ENCODE measurements at places on chromosomes 5 and 9. TPM values are rescaled to one million over a fixed set of nuclear protein-coding genes. Genes with fewer than 3 reads are reported as not detected.

- DNase-seq: no peak
These were observed 19.2 kb downstream of the FAM240B start for GRCh38 chr9:38700695-38701094.

GRCh38 chr9:73573235-73573634 is 421.6 kb downstream of the ANXA1 start:
- DNase-seq: no peak

DNA sequence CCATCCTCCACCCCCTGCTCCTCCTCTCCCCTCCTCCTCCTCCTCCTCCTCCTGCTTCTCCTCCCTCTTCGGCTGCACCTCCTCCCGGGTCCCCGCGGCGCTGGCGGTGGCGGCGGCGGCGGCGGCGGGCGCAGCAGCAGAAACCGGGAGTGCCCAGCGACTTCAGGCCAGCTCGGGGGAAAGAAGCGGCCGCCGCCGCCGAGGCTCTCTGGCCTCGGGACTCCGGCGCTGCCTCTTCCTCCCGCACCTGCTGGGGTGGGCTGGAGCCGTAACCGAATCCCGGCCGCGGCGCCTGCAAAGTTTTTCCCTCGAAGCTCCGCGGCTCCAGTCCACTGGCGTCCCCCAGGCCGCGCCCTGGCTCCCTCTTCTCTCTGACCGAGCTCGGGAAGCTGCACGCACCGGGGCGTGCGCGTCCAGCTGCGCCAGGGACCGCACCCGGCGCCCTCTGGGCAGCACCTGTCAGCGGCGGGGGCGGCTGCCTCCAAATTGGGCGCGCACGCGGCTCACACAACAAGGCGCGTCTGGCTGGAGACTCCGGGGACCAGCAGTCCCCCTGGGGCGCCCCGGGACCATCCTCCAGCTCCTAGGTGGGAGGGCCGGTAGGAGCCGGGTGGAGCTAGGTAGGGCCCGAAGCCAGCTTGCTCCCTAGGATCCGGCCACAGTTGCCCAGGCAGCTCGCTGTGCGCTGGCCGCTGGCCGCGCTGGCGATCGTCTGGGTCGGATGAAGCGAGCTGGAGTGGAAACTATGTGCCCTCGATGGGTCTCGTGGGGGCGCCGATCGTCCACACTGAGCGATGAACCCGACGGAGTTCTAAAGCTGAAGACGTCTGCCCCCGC is at the start of gene MCTP1:
TSS of gene MCTP1 (minus strand) at position 523 of the 837 bp plus-strand sequence.
- DNase-seq: peak; percentile 59

DNA sequence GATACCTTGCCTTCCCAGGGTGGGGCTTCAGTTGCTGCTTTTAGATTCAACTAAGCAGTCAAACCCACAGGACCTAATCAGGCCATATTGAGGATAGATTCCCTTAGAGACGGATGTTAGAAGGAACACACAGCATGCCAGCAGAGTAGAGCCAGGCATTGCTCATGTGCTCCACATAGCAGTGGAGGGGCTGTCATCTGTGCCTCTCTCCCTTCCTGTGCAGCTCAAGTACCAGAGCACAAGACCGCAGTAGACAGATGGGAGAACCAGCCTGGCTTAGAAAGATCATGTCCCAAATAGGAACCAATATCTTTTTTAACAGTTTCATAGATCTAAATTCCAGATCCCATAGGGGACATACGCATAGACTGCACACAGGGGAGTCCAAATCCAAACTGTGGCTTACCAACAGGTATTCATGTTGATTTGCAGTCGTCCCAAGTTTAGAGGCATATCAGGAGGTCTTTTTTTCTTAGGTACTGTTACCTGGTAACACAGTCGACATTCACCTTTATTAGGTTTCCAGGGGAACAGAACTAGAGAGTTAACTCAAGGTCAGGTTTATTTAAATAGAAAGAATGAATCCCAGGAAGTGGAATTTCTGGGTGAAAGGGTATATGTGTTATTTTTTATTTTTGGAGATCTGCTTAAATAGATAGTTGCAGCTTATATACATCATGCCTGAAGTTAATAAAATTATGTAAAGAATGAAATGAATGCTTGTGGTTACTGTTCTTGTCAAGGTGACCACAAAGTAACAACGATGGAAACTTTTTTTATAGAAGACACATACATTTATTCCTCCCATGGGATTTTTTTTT is 43.5 kb upstream of the PCAT7 start:
- DNase-seq: no peak

GRCh38 chr9:2022560-2022959 is 7.4 kb downstream of the SMARCA2 start:
- no peak for DNase-seq

GRCh38 chr5:157271740-157272271 is 5.9 kb downstream of the CYFIP2 start:
- DNase-seq: no peak

The ABO gene
- 0.15 TPM for total RNA-seq

The SHISAL2B gene
- 11.1 TPM for total RNA-seq
